Panc1 (cell line): ENCODE measurements at places on chromosomes 6 and 20. TPM values are rescaled to one million over a fixed set of nuclear protein-coding genes. Genes with fewer than 3 reads are reported as not detected.

DNPH1 gene
- 67.3 TPM for total RNA-seq

DNA sequence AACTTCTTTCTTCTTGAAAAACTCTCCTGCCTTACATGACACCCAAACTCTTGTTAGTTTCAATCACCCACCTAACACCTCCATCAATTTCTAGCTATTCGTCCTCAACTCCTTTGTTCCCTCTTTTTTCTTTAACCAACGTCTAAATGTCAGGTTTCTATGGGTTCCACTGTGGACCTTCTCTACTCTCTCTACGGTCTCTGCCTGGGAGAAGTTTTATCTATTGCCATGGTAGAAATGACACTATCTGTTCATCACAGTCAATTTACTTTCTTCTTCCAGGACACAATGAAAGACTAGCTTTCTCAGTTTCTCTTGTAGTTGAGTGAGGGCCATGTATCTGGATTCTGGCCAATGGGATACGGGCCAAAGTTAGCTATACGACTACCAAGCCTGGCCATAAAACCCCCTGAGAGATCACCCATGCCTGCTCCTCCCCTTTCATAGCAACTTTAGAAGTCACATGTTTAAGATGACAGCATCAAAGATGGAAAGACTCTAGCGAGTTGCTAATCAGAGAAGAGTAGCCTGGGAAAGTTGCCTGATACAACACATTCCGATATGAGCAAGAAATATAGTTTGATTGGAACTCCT lies 17.9 kb downstream of the RNGTT start:
- H3K36me3 ChIP-seq: no peaks in the 10 kb centered on the region
- H3K27ac ChIP-seq: no peak overlapping the region
- H3K4me1 ChIP-seq: no peaks in the 10 kb centered on the region

DNA sequence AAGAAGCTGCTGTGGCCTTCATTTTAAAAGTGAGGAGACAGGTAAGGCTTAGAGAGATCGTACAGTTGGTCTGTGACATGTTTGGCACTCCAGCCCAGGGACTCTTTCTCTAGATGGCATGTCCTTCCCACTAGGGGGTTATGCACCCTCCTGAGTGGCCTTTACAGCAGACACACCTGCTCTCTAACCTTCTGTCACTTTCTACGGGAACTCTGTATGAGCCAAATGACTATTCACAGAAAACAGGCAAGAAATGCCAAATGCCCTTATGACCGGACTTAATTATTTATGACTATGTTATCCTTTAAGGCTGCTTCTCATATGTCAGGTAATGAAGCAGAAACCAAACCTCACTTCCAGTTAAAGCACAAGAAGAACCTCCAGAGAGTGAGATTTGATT lies 91.2 kb downstream of the MAP3K5 start:
- no peaks in the 10 kb centered on the region for H3K4me1 ChIP-seq
- H3K36me3 ChIP-seq: no peaks in the 10 kb centered on the region
- H3K4me3 ChIP-seq: no peak overlapping the region
- no peak overlapping the region for H3K27ac ChIP-seq

RPP21 gene
- 81.3 TPM for total RNA-seq

DNA sequence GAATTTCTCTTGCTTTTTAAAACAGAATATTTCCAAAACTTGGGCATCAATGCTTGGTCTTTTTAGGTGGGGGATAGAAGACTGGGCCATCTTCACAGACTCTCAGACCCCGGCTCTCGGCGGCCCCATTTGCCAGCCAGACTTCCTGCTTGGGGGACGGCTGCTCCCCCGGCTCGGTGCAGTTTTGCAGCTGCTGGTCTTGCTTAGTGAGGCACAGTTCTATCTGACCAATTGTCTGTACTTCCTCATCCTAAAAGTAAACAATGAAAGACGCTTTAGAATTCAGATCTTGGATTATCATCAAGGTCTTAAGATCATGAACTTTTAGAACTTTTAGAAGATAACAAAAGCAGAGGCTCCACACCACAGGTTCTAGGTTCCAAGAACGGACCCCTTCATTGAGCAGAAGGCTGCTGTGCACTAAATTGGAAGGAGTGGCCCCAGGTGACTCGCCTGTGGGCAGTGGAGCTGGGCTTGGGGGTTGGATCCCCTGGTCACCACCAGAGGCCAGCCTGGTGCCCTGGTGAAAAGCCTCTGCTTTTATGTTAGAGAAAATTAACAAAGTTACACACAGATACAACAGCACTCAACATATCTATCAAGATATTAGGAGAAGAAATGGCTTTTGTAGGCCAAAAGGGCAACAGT lies 26.7 kb downstream of the RNASET2 start:
- no peaks in the 10 kb centered on the region for H3K27me3 ChIP-seq
- no peaks in the 10 kb centered on the region for H3K36me3 ChIP-seq
- H3K4me1 ChIP-seq: no peaks in the 10 kb centered on the region
- no peak overlapping the region for H3K27ac ChIP-seq
- no peak for DNase-seq
- H3K4me3 ChIP-seq: no peak overlapping the region
